Activated CD4-positive, alpha-beta T cell treated with anti-CD3 and anti-CD28 coated beads for 36 hours (primary cell): ENCODE measurements at places on chromosomes 2 and 18.

DNA sequence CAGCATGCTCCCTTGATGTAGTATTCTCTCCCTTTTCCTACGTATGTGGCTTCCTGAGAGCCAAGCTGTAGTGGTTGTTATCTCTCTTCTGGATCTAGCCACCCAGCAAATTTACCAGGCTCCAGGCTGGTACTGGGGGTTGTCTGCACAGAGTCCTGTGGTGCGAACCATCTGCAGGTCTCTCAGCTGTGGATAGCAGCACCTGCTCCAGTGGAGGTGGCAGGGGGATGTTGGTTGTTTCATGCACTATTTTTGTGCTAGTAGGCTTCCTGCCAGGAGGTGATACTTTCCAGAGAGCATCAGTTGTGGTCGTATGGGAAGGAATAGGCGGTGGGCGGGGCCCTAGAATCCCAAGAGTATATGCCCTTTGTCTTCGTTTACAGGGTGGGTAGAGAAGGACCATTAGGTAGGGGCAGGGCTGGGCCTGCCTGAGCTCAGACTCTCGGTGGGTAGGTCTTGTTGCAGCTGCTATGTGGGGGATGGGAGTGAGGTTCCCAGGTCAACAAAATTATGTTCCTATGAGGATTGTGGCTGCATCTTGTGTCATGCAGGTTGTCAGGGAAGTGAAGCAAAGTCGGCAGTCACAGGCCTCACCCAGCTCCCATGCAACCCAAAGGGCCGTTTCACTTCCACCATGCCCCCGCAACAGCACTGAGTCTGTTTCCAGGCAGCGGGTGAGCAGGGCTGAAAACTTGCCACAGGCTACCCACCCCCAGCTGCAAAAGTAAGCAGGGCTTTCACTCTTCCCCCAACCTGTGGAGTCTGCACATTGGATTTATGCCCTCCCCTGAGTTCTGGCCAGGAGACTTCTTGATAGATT lies 1139.5 kb downstream of the BCL11A start:
- DNase-seq: no peak

- DNase-seq: no peak
Measured at GRCh38 chr2:107337209-107337898, 451.4 kb upstream of the ST6GAL2 start.

DNA sequence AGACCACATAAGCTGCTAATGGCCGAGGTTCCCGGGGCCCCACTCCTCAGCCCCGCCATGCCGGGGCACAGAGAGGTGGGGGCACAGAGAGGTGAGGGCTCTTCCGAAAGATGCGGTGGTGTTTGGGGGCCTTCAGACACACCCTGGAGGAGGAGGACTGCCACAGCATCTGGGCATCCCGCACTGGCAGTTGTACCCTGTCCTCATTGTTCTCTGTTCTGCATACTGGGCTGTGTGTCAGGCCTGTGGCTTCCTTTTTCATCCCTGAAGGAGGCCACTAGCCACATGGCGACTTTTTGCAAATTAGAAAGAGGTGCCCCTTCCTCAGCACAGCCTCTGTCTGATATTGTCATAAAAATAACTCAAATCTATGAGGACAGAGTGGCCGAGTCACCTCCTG lies 150.1 kb downstream of the CTIF start:
- DNase-seq: no peak

- DNase-seq: no peak
Measured at GRCh38 chr2:207930747-207931146, 94.6 kb downstream of the PLEKHM3 start.

GRCh38 chr2:238087211-238087610 lies 12.9 kb upstream of the ESPNL start:
- no peak for DNase-seq

GRCh38 chr2:3348767-3349166 lies 28.9 kb downstream of the EIPR1 start:
- DNase-seq: no peak

- DNase-seq: peak; percentile 48
Measured at GRCh38 chr2:190180313-190181122, 118.0 kb upstream of the MSTN start.

- no peak for DNase-seq
Measured at GRCh38 chr2:221429741-221430491, 142.2 kb downstream of the EPHA4 start.

DNA sequence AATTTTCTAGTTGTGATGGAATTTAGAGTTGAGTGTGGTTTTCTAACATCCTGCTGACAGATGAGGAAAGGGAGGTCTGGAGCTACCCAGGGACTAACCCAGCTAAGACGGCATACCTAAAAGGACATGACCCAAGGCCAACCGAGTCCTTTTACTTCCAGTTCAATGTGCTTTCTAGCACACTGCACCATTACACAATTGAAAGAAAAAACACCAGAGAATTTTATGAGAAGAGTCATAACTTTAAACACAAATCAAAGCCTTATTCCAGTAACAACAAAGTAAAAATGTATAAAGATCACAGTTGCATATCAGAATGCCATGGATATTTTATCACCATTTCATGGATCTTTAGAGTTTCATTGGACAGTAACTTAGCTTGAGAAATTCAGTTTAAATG lies 480.3 kb downstream of the MEIS1 start:
- no peak for DNase-seq

DNA sequence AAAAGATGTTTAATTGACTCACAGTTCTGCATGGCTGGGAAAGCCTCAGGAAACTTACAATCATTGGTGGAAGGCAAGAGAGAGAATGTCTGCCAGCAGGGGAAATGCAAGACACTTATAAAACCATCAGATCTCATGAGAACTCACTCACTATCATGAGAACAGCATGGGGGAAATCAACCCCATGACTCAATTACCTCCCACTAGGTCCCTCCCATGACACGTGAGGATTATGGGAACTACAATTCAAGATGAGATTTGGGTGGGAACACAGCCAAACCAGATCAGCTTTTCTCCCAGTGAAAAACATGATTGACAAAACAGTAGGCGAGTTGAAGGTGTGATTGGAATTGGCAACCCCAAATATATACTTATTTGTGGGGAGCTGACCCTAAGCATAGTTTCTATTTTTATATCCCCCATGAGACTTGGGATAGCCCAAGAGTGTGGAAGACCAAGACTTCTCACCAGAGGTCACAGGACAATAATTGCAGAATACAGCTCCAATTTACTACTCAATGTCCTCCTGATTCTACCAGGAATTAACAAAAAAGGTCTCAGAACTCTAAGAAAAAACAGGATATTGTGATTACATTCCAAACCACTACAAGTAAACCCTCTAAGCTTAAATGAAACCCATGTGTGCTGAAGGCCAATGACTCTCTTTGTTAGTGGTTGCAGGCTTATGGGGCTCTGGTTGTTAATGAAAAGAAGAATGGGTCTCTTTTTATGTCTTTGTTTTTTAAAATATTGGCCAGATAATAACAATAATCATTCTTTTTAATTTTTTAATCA lies 96.1 kb upstream of the PIK3C3 start:
- no peak for DNase-seq

- DNase-seq: peak; percentile 74
Measured at GRCh38 chr2:64327510-64328414, 126.2 kb upstream of the LGALSL start.

DNA sequence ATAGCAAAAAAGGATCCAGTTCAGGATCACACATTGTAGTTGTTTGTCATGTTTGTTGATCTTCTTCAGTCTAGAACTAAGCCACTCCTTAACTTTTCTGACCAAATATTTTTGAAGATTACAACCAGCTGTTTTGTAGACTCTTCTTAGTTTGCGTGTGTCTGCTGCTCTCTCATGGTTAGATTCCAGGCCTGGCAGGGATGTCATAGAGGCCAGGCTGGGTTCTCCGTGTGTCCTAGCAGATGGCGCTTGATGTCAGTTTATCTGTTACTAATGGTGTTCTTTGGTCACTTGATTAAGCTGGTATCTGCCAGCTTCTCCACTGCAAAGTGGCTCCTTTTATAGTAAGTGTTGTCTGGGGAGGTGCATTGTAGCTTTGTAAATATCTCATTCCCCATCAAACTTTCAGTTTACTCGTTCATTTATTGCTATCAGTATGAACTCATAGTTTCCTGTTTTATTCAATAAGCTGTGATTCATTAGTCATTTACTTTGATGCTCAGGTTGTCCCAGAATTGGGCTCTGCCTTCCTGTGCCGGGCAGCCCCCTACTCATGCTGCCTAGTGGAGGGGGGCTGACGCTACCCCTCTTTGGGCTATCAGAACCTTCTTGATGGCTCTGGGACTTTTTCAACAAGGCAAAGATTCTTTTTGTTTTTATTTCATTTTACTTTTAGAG lies 42.1 kb downstream of the GRHL1 start:
- DNase-seq: peak; percentile 31

GRCh38 chr2:69191634-69192033 lies 178.7 kb downstream of the ANTXR1 start:
- DNase-seq: no peak

- DNase-seq: no peak
Measured at GRCh38 chr2:239710953-239711861, 310.4 kb upstream of the HDAC4 start.

DNA sequence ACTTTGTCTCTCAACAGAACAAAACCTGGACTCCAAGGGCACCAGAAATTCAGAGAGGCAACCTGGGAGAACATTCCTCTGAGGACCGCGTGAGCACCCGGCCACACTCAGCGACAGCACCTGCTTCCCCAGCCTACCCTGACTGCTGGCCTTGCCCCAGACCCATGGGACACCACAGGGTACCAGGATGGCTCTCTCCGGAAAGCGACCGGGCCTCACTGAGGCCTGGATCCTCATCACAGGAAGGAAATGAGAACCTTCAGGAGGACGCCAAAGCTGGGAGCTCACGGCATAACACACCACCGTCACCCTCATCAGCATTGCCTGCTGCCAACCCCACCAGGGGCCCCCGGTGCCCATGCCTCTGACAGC lies 38.9 kb downstream of the HS6ST1 start:
- DNase-seq: no peak

DNA sequence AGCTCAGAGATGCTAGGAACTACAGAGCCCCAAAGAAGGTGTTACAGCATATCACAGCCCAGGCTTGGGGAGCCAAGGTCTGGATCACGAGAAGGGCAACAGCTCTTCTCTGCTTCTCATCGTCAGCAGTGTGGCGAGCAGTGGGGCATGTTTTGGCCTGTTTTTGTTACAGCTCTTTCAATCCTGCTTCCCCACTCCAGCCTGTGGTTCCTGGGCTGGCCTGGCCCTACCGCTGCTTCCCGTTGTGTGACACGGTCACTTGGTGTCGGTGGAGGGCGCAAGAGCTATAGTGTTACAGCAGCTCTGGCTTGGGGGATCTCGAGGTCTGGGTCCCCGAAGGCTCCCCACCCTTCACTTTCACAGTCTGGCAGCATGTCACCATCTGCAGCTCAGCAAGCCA lies 870.2 kb downstream of the CBLN2 start:
- no peak for DNase-seq

DNA sequence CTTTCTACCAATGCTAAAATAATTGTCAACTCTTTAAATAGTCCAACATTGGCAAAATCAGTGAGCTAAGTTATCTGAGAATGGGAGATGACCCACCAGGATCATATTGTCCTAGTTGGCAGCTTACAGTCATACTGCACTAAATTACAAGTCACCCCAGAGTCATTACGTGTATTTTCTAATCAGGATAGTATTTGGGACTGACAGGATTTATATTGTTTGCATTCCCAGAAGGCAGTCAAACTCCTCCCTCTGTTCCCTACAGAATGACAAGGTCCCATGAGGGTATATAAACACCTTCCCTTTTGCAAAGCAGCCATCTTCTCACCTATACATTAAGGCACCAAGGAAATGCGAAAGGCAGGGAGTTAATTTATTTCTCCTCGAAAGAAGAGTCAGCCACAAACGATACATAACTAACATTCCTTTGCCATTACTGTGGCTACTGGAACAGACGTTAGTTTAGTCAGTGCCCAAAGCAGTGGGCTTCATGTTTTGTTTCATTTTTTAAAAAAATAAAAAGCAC lies 125.3 kb downstream of the ANTXR1 start:
- no peak for DNase-seq

GRCh38 chr2:110807522-110807921 lies 75.1 kb downstream of the ACOXL start:
- DNase-seq: no peak

DNA sequence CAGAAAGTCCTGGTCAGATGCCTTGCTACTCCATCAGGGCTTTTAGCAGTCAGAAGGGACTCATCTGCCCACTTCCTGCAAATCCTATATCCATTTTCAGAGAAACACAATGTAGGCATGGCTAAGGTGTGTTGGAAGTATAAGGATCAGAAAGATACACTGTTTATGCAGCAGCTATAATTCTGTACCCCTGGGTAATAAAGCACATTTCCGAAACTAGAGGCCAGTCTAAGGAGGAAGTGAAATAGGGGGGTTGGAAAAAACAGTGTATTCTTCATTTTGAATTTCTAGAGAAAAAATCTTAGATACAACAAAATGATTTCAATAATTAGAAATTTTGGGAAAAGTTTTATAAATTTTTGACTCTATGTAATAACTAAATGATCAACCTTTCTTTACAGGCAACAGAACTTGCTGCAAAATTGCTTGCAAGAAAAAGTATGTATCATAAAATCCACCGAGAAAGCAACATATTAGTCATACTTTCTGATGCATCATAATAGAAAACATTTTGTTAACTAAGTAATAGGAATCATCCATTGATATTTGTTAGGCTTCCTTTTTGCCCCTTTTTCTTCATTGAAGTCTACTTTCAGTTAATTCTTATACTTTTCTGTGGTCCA lies 47.4 kb downstream of the FSIP2 start:
- DNase-seq: no peak

GRCh38 chr2:207711750-207712530 lies 500 bp downstream of the CCNYL1 start:
- peak; percentile 72 for DNase-seq

DNA sequence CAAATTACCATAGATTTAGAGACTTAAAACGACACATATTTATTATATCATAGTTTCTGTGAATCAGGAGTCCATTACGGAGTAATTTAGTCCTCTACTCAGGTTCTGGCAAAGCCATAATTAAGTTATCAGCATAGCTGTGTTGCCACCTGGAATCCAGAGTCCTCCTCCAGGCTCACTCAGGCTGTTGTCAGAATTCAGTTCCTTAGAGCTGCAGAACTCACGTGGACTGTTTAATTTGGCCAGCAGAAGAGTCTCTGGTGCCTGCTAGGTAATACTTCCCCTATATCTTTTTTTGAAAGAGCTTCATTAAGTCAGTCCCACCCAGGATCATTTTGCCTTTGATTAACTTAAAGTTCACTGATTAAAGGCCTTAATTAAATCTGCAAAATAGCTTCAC lies 891.5 kb downstream of the SUCLG1 start:
- no peak for DNase-seq

DNA sequence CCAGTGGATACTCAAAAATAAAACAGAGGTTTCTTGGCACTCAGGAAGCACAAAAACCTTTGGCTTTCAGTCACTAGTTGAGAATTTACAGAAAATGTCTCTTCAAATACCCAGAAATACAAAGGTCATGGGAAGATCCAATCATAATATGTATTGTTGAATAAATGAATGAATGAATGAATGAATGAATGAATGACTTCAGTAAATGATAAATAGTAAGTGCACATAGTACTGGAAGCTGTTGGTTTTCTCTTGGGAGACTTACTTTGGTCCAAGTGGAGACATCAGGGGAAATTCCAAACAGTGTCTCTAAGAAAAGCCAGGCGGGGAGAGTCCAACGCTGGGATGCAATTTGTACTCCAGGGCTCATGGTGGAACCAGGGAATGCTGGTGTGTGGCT lies 261.3 kb upstream of the KLHL29 start:
- no peak for DNase-seq
